ENCODE measurements at places on chromosomes 7 and 10. TPM values are rescaled to one million over a fixed set of nuclear protein-coding genes. Genes with fewer than 3 reads are reported as not detected.

RPEL1 gene
- not detected for total RNA-seq

- DNase-seq = no peak
Measured at GRCh38 chr7:126843336-126843735, 409.4 kb downstream of the GRM8 start.

GRCh38 chr10:48778193-48778857, 93.7 kb downstream of the WDFY4 start:
- no peak for DNase-seq

GRCh38 chr10:121340271-121340831, 257.9 kb downstream of the FGFR2 start:
- DNase-seq = no peak
